ENCODE measurements at places on chromosomes 3 and 15.

GRCh38 chr3:29067007-29067406, 213.9 kb upstream of the RBMS3 start:
- DNase-seq: no peak

- no peak for DNase-seq
These were observed 22.1 kb upstream of the GOLGA6C start for GRCh38 chr15:75235760-75236729.

- DNase-seq: no peak
These were observed 113.2 kb downstream of the PPP2R3A start for GRCh38 chr3:136078421-136079364.

- DNase-seq: no peak
These were observed 54.9 kb downstream of the TGFBR2 start for GRCh38 chr3:30661098-30661873.

DNA sequence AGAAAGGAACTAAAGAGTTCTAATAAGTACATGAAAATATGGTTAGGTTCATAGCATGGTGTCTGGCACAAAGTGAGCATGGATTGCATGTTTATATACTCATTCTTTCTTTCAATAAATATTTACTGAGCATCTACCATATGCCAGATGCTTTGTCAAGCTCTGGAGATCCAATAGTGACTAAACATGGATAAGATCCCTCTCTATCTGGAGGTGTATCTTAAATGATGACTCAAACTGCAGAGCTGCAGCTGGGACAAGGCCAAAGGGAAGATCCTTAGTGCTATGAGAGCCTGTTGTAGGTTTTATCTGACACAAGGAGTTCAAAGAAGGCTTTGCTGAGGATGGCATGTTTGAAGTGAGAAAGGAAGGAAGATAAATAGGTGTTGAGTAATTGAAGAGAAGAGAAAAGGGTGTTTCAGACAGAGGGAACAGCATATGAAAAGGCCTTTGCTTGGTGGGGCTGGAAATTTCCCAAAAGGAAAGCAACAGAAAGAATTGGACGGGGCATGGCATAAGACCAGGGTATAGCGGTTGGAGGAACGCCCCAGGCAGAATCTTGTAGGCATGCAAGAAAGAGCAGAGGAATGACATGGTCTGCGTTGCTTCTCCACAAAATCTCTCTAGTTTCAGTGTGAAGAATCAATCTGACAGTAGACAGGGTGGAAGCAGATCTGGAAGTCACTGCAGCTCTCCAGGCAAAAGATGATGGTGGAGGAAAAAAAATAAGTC, 239.9 kb upstream of the LRTM1 start:
- DNase-seq: no peak

GRCh38 chr3:69738859-69739203, 433 bp upstream of the MITF start:
- DNase-seq: no peak
